Activated naive CD4-positive, alpha-beta T cell (primary cell): ENCODE measurements at places on chromosomes 5 and 9.

- DNase-seq = no peak
These were observed 39.9 kb downstream of the DUSP1 start for GRCh38 chr5:172730981-172731679.

DNA sequence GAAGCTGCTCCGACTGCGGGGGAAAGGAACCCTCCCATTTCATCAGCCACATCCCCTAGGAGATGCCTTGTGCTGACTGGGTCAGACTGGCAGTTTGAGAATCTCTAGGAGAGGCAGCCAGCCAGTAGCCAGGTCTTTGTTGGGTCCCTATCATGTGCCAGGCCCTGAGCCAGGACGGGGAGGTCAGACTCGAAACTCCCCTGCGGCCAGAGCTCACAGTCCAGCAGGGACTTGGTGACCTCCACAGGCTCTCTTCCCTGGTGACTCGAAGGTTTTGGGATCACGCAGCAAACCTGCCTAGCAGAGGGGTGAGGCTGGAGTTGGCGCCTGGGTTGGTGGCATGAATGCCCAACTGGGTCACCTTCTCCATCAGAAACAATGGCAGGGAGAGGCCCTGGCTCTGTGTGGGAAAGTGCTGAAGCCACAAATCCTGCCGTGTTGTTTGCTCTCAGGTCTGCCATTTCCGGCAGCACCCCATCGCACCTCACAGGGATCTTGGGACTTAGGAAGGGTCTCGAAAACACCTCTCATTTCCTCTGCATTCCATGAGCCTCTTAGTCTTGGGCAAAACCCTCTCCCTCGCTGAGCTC is 14.4 kb upstream of the ORM1 start:
- no peak for DNase-seq

DNA sequence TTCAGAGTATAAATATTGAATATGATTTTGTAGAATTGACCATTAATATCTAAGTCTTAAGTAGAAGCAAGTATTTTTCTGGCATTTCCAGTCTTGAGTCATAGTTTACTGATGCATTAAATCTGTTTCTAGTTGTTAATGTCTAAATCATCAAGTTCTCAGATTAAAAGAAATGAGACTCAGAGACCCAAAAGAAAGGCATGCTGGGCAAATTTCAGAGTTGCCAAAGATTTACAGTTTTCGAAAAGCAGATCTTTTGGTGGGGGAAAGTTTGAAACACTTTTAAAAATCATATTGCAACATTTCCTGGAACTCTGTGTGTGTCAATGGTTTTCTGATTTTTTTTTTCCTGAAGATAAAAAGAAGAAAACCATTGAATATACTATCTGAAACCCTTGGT is 60.9 kb downstream of the ANKRD55 start:
- no peak for DNase-seq

- DNase-seq = no peak
These were observed 11.9 kb downstream of the TRIO start for GRCh38 chr5:14155075-14155474.

GRCh38 chr9:109967651-109968642 is 187.9 kb downstream of the PALM2AKAP2 start:
- no peak for DNase-seq

DNA sequence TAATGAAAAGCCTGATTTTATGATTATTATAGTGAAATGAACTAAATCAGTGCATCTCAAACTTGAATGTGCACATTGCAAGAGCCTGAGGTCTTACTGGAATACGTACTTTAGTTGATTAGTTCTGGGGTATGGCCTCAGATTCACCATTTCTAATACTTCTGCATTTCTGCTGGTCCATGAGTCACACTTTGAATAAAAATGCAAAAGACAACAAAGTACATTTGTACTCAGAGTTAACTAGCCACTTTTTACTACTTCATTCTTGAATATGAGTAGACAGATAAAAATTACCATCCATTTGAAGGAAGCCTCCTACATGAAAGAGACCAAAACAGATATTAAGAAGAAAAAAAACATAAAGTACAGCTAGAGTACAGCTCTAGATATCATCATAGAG is 27.1 kb upstream of the PRR16 start:
- DNase-seq = no peak

DNA sequence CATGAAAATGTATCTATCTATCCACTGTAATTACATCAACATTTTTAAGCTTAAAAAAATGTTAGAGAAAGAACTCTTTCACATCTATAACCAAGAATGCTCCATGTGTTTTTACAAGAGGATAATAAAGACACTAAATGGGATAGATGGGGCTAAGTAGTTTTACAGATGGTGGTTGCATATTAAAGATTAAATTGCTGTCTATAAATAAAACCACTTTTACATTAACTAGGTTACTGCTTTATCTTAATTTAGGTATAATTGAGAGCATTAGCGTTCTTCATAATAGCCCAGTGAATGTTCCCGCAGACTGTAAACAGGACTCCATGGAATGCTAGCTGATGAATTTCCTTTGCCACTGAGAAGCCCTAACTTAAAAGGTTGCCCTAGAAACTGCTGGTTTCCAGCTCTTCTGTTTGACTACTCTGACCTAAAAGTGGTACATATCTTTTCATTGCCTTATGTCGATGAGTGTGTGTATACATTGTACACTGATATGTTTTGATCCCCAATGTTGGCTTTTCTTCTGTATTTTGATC is 117.9 kb downstream of the SGCD start:
- DNase-seq = no peak

GRCh38 chr5:97729938-97730337 is 546.9 kb upstream of the RIOK2 start:
- no peak for DNase-seq

DNA sequence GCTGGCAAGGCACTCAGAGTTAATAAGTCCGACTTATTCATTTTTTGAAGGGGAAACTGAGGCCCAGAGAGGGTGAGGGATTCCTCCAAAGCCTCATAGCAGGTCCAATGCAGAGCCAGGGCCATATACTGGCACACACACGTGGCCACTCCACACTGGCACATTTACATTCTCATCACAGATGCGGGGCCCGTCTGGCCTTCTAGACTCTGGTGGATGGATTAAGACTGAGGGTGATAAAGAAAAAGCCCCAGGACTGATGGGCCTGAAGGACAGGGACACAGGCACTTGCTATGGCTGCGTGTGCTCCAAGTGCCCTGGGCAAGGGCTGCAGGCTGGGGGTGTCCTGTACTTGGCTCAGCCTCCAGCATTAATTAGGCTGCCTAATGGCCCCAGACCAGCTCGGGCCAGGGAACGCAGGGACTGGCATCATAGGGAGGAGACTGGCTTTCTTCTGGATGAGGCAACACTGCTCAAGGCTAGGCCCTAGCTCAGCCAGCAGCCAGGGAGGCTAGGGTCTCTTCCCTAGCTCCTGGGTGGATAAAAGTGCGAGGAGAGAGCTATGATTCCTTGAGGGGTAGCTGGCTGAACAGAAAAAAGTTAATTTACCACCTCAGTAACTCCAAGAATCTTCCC is 28.5 kb upstream of the CSF1R start:
- no peak for DNase-seq

DNA sequence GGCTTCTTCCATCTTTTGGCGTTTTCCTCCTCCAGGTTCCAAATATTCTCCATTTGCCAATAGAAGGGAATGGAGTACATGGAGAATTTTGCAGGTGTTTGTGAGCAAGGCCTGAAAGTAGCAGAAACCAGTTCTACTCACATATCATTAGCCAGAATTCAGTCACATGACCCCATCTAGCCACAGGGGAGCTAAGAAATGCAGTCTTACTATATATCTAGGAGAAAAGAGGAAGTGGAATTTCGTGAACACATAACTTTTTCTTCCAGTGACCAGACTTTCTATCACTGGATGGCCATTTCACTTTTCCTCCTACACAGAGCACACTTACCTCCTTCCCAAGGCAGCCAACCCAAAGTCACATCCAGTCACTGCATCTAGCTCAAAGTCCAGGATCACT is 55.1 kb downstream of the LOX start:
- DNase-seq = no peak

DNA sequence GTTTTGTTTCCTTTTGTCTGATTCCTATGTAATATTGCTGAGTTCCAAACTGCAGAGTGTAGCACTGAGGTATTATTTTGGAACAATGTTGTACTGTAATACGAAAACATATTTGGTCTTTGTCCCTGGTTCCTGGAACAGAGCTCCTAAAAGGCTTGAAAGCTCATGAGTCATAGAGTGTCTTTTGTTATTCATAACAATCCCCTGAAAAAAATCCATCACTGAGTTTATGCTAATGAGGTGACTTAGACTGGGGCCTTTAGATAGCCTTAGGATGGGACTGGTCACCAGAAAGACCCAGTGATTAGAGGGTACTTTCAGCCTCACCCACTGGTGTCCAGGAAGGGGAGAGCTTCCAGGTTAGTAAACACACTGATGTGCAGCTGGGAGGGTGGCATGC is 132.7 kb upstream of the POU5F2 start:
- no peak for DNase-seq

- DNase-seq = no peak
These were observed 8.2 kb downstream of the TNIP1 start for GRCh38 chr5:151072630-151073025.

GRCh38 chr5:33938881-33939280 is 2.7 kb downstream of the RXFP3 start:
- no peak for DNase-seq

DNA sequence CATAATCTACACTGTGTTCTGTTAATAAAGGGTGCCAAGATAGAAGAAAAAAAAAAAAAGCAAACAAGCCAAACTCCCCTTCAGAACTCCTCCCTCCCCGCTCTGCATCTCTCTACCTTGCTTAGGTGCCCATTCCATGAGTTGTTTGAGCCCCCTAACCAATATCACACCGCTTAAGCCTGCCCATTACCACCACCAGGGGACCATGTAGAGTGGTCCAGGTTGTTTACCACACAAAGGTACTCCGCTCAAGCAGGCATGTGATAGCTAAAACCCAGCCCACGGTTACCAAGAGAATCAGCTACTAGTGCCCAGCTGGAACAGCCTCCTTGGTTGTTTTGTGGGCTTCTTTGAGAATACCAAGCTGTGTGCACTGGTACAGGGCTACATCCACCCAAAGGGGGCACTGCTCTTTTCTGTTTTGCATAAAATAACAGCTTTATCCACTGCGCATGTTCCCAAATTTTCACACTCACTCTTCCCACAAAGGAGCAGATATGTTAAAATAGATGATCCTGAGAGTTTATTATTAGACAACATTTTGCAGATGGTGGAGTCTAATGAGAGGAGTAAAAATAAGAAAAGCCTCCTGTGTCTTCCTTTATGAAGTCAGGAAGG is 304.1 kb downstream of the DEPDC1B start:
- no peak for DNase-seq

GRCh38 chr5:174159327-174160114 is 114.0 kb downstream of the NSG2 start:
- no peak for DNase-seq

DNA sequence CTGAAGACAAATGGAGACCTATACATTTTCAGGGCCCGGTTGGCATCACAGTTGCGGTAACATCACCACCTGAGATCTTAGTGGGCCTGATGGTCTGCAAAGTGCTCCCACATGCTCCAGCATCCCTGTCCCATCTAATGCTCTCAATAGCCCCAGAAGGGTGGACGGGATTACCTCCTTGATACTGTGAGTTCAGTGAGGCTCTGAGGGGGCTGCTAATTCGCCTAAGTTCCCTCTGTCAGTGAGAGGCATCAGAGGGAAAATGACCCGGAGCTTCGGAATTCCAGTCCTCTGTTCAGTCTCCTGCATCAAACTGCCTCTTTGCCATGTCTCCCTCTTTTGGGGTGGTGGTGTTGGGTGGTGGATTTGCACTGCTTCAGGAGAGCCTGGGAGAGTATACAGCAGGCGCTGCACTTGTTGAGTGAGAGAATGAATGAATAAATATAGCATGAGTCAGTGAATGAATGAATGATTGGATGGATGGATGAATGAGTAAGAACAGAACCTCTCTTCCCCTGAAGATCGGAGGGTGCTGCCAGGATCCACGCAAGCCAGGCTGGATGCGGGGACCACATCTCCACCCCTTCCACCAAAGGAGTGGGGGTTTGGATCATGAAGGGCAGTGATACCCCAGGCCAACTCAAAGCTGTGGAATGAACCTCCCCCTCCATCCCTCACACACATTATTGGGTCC is 141.0 kb downstream of the GABBR2 start:
- no peak for DNase-seq

DNA sequence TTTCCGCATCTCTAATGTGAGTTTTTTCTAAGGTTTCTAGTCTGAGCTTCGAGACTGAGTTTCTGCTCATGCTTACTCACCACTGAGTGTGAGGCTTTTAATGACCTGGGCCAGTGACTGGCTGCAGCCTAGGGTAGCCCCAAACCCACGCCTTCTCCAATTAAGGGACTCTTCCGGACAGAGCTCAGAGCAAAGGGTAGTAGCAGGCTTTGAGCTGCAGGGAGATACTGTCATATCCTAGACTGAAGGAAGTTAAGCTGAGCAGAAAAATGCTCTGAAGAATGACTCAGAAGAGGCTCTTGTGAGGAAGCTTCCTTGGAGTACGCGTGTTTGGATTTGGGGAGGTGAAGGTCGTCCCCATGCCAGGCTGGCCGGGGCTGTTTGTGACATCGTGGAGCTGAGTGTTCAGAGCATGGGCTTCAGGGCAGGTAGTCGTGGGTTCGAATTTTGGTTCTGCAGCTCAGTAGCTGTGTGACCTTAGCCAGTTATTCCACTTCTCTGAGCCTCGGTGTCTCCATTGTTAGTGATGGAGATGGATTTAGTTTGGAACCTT is 3.5 kb downstream of the USP20 start:
- no peak for DNase-seq

GRCh38 chr9:95666096-95666784 is 149.5 kb upstream of the PTCH1 start:
- DNase-seq = no peak

DNA sequence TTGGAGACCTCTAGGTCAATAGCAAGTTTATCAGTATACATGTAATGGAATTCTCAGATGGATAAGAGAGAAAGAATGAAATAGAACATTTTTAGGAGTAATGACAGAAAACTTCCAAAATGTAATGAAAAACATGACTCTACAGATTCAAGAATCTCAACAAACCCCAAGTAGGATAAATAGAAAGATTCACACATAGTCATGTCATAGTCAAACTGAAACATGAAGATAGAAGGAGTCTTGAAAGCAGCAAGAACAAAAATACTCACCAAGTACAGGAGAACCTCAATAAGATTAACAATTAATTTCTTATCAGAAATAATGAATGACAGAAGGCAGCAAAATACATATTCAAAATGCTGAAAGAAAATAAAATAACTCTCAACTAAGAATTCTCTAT is 164.5 kb downstream of the SPATA31D1 start:
- no peak for DNase-seq

DNA sequence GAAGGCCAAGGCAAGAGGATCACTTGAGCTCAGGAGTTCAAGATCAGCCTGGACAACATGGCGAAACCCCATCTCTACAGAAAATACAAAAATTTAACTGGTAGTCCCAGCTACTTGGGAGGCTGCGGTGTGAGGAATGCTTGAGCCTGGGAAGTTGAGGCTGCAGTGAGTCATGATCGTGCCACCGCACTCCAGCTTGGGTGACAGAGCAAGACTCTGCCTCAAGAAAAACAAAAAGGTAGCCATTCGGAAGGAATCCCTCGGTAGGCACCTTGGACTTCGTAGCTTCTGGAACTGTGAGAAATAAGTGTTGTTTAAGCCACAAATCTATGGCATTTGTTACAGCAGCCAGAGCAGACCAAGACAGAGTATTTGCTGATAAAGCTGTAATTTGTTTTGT is 174.2 kb downstream of the DCP2 start:
- DNase-seq = no peak

GRCh38 chr9:137648396-137648795 is 29.6 kb downstream of the EHMT1 start:
- no peak for DNase-seq
